ENCODE measurements at places on chromosomes 4 and X.
A peak's percentile ranks its signal among the peaks of the same experiment; 100 is the strongest.

GRCh38 chrX:19968276-19968675, 22.6 kb downstream of the BCLAF3 start:
- DNase-seq, result no peak

- no peak for DNase-seq
Measured at GRCh38 chr4:30724247-30724646, 4.1 kb downstream of the PCDH7 start.

DNA sequence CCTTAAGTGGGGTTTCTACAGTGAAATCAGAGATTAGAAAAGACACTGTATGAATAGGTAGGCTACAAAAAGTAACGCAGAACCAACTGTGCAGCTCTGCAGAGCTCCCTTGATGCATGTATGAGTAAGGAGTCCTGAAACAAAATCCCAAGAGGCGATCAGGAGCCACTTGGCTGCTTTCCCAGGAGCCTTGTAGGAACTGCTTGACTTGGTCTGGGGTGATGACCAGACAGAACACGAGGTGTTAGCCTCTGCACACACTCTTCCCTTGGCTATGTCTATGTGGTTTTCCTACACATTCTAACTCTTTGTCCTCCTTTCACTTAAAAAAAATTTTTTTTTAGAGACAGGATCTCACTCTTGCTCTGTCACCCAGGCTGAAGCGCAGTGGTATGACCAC, 22.8 kb upstream of the AP1S2 start:
- no peak for DNase-seq

DNA sequence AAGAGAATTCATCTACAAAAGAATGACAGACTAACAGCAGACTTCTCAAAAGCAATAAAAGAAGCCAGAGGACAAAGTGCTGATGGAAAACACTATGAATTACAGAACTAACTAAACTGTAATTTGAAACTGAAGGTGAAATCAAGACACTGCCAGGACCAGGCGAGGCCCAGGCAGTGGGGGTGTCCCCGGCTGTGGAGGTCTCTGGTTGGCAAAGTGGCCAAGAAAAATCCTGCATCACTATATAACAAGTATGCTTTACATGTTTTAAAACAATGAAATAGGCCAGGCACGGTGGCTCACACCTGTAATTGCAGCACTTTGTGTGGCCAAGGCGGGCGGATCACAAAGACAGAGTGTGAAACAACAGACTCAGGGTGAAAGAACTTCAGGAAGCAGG, 32.9 kb downstream of the CHM start:
- DNase-seq, result no peak

DNA sequence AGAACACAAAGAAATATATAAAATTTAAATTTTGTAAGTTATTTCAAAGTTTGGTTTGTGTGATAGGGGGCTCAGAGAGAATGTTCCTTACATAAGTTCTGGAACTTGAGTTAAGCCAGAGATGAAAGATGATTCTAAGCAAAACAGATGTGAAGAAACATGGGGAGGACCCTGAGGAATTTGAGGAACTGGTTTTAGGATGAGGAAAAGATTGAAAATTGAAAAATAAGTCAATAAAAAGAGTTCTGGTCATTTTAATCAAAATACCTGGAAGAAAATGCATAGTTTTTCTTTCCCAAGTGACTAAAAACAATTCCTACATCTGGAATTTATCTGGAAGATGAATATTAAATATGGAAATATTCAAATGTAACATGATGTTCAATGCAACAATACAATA, 37.4 kb downstream of the HELQ start:
- DNase-seq, result no peak

DNA sequence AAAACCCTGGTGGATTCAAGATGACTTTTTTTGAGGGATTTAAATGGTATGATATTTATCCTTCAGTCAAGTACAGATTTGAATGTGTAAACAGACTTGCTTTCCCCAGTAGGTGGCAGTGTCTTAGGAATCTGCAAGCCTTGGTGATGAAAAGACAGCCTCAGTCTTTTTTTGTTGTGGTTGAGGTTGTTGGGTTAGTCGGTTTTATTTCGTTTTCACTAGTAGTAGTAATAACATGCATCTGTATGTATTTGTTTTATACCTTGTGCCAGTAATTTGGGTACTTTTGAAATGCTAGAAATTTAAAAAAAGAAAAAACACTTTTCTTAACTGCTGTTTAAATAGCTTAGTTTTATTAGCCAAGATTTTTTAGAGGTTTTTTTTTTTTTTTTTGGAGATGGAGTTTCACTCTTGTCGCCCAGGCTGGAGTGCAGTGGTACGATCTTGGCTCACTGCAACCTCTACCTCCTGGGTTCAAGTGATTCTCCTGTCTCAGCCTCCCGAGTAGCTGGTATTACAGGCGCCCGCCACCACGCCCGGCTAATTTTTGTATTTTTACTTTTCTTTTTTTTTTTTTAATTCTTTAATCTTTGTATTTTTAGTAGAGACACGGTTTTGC, 39.2 kb downstream of the COPS4 start:
- peak; percentile 27 for DNase-seq

- DNase-seq, result no peak
Measured at GRCh38 chr4:20603671-20604313, 96.5 kb upstream of the PACRGL start.

- no peak for DNase-seq
Measured at GRCh38 chr4:152983774-152984411, 47.8 kb downstream of the FHDC1 start.

DNA sequence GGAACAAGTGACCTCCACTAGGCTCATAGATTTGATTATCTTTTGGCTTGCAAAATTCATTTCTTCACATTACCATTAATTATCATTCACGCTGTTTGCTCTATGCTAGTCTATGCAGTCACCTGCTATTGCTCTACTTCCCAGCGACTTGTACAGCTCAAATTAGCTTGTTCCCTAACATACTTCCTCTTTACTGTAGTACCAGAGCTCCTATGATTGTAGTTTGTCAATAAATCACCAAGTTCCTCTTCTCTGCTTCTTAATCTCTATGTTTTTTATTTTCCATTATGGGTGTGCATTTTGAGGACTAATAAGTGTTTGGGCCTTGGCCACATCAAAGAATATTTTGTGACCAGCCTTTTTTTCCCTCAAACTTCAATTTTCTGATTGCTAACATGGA, 6.2 kb upstream of the GSPT2 start:
- DNase-seq, result no peak

GRCh38 chrX:14013054-14013453, 16.6 kb downstream of the GEMIN8 start:
- DNase-seq, result no peak

GRCh38 chr4:188417181-188417580, 277.9 kb downstream of the TRIML1 start:
- no peak for DNase-seq

GRCh38 chr4:144494280-144494679, 151.7 kb upstream of the HHIP start:
- DNase-seq, result no peak

- DNase-seq, result no peak
Measured at GRCh38 chrX:121014826-121015225, 29.3 kb upstream of the CT47A1 start.

GRCh38 chr4:97953171-97953941, 189.9 kb downstream of the STPG2 start:
- no peak for DNase-seq

DNA sequence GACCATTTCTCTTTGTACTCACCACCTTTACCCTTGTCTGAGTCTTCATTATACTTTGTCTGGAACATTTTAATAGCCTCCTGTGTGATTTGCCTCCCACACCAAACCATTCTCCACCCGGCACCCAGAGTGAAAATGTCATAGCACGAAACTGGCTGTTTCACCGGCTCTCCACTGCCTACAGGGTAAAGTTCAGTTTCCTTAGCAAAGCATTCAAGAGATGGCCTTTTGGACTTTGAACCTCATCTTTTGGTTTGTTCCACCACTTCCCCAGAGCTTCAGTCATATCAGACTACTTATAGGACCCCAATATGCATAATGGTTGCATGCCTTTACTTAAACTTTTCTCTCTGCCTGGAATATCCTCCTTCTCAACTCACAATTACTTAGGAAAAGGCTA, 38.3 kb downstream of the RAP2C start:
- no peak for DNase-seq

DNA sequence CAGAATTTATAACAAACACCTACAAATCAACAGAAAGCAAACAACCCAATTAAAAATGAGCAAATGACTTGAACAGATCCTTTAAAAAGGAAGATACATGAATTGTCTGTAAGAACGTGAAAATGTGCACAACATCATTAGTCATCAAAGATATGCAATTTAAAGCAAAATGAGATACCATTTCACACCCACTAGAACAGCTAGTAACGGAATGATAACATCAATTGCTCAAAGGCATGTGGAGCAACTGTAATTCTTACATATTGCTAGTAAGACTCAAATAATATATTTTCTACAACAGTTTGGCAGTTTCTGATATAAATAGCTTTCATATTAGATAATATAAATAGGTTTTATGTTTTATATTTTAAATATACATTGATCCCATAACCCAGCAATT, 82.5 kb downstream of the LCORL start:
- DNase-seq, result no peak

- no peak for DNase-seq
Measured at GRCh38 chrX:920234-920799, 289.7 kb downstream of the SHOX start.

DNA sequence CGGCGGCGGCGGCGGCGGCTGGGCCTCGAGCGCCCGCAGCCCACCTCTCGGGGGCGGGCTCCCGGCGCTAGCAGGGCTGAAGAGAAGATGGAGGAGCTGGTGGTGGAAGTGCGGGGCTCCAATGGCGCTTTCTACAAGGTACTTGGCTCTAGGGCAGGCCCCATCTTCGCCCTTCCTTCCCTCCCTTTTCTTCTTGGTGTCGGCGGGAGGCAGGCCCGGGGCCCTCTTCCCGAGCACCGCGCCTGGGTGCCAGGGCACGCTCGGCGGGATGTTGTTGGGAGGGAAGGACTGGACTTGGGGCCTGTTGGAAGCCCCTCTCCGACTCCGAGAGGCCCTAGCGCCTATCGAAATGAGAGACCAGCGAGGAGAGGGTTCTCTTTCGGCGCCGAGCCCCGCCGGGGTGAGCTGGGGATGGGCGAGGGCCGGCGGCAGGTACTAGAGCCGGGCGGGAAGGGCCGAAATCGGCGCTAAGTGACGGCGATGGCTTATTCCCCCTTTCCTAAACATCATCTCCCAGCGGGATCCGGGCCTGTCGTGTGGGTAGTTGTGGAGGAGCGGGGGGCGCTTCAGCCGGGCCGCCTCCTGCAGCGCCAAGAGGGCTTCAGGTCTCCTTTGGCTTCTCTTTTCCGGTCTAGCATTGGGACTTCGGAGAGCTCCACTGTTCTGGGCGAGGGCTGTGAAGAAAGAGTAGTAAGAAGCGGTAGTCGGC, 528 bp downstream of the FMR1 start:
- DNase-seq, result peak; percentile 19
